ENCODE measurements at places on chromosomes 2 and 18.

DNA sequence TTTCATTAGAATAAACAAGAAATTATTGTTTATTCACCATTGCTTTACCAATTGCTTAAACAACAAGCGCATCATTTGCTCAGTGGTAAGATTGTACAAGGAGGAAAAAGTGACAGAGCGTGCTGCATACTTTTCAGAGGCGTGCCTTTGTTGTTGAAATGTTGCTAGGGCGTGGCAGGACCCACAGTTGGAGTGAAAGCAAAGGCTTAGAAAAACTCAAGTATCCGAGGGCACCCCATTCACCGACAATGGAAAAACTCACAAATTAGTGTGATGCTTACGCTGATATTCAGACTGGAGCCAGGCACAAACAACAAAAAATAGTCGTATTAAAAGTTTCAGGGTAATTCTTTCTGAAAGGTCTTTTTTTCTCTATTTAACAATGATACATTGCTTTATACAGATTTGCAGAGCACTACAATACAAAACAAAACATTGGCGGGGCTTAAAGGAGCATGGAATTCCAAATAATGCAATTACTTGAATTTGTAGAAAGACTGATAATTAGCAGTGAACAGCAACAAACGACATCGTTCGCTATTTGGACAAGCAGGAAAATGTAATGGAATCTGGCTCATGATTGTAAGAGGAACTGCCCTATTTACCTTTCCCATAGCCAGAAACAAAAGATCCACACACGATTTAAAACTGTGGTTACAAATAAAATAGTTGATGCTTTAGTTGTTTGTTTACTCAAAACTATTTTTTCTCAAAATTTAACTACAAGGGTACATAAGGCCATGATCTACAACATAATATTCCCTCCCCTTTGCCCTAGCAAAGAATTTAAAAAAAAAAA, 37.8 kb upstream of the RTTN start:
- DNase-seq: no peak

- no peak for DNase-seq
Measured at GRCh38 chr2:179248024-179248348, 16.6 kb downstream of the SESTD1 start.

DNA sequence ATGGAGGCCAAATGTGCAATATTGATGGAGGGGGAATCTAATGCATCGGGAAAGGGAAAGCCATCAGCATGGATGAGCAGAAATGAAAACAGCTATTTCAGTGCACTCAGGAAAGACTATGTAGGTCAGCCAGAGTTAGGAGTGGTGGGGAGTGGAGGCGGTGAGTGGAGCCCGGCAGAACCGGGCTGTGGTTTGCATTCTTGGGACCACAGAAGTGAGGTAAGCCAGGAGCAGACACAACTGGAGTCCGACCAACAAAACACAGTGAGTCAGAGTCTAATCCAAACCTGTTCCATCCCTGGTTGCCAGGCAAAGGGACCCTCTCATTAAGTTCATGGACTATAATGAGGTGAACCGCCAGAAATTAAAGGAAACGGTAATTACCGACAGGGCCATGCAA, 61.1 kb upstream of the RAB12 start:
- no peak for DNase-seq

- DNase-seq: no peak
Measured at GRCh38 chr2:75719616-75720015, 8.9 kb upstream of the GCFC2 start.

DNA sequence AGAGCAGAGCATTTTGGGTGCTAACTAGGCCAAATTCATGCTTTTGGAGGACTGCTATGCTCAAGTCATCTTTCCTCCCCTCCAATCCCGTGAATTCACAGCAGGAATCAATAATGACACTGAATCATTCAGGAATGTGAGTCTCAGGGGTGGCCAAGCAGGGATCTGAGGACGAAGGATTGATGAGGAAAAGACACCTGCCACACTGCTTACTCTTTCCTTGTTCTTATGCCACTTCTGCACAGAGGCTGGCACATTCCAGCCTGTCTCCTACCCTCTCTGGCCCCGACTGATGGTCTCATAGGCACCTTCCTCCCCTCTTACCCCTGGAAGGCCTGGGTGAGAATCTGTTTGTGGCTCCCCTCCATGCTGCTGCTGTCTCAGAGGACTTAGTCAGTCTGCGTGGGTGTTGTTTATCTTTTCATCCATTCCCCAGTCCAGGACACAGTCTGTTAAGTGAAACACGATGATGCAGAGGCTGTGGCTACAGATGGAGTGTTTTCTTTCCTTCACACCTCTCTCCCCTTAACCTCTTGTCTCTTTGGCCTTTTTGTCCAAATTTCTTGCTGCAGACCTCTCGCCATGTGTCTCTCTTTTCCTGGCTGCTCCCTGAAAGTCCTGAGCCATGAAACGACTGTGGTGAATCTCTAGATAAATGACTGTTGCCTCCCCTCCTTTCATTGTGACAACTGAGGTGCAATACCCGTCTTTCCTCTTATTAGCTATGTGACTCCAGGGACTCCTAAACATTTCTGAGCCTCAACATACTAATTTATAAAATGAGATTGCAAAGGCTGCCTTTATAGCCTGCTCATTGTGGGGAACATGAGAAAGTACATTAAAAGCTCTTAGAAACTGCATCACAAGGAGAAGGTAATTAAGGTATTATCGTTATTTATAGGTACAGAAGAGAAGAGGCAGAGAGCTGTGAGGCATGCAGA, 86.9 kb downstream of the RDH14 start:
- no peak for DNase-seq

GRCh38 chr18:9737472-9738121, 29.5 kb downstream of the RAB31 start:
- peak; percentile 7 for DNase-seq

DNA sequence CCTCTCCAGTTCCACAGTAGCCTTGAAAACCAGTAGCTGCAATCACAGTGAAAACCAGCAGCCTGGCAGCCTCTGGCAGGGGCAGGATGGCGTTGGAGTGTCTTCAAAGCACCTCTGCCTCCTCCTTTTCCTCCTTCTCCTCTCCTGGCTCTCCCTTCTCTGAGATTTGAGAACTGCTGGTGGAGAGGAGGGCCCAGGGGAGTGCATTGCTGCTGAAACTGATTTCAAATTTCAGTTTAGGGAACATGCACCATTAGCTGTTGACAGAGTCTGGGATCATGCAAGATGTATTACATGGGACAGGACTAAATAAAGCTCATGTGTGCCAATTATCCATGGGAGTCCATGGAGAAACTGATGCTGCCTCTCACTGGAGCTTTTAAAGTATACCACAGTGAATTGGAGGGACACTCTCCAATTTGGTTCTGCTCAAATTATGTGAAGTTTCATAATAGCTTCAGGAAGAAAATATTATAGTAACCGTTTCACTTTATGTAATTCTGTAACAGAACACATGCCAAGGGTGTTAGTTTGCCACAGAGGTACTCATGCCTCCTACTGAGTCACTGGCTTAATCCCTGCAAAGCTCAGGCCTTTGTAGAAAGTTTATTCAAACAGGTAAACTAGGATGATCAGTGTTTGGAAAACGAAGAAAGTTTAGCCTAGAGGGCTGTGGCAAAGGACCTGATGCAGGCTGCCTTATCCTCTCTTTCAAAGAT, 146.1 kb downstream of the PRPF40A start:
- DNase-seq: no peak

DNA sequence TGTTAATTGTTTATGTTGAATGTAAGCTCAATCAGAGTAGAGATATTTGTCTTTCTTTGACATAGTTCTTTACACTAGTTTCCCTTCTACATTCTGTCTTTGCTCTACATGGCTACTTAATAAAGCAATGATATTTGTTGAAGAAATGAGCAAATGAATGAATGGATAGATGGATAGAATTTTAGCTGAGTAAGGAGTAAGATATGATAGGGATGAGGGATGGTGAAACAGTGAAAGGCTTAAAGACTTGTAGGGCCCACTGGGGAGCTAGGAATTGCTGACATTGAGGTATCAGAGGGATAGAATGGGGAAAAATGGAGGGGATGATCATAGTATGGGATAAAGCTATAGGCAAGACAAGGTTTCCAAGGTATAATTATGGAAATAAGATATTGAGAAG, 361.6 kb upstream of the SPHKAP start:
- DNase-seq: no peak

DNA sequence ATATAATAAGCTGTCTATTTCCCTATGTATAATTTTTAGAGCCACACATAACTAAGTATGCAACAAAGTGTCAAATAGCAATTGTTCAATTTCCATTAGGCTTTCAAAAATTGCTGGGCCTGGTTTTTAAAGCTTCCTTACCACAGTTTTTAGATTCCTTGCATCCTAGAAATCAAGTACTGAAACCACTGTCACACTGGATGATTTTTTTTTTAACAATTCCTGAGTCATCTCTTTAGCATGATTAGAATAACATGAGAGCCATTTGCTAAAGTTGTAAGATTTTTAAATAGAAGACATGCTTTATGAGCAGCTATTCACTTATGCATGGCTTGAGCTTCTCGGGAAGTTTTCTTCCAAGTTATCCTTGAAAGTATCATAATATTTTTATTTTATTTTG, 319.5 kb upstream of the NXPH2 start:
- DNase-seq: no peak

GRCh38 chr2:85549826-85550225, 10.9 kb downstream of the MAT2A start:
- no peak for DNase-seq

DNA sequence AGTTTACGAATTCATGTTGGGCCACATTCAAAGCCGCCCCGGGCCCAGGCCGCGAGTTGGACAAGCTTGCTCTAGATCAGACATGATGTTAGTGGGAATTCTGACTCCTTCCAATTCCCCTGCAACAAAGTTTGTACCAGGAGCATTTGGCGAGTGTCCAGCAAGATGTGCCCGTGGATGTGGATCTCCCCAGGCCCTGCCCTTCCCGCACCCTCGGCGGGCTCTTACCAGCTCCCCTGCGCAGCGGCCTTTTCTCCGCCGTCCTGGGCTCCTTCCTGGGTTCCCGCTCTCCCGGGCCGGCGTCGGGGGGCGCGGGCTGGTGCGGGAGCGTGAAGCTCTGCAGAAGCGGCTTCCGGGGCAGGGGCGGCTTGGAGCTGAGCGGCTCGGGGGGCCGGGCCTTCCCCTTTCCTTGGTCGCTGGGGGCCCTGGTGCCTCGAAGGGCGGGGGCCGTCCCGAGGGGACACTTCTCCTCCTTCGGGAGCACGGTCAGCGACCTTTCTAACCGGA, 90.8 kb upstream of the MGAT4A start:
- DNase-seq: no peak

All from SHP77 treated with DMSO at 0.1 percent for 48 hours (cell line).